ENCODE measurements at places on chromosomes 6 and 20. TPM values are rescaled to one million over a fixed set of nuclear protein-coding genes. Genes with fewer than 3 reads are reported as not detected.

Gene ELOVL4
- 6.8 TPM for total RNA-seq

DNA sequence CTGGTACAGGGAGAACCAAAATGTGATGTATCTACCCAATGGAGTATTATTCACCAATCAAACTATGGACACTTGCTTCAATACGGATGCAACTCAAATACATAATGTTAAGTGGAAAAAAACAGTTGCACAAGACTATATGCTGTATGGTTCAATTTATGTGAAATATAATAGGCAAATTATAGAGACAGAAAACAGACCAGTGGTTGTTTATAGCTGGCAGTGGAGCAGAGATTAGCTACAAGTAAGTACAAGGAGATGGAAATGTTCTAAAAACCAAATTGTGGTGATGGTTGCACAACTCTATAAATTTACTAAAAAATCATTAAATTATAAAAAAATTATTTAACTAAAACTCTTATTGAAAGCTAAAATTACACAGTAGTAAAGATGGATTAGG lies 113.2 kb downstream of the PRDM1 start:
- no peak for ATAC-seq

DNA sequence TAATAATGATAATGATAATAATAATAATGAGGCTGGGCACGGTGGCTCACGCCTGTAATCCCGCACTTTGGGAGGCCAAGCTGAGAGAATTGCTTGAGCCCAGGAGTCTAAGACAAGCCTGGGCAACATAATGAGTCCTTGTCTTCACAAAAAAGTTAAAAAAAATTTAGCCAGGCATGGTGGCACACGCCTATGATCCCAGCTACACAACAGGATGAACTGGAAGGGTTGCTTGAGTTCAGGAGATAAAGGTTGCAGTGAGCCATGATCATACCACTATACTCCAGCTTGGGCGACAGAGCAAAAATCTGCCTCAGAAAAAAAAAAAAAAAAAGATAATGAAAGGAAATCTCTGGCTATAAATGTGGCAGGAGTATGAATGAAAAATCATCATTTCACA lies 213.4 kb downstream of the HIVEP2 start:
- peak; percentile 83 for ATAC-seq

Gene TCP11
- total RNA-seq: not detected

Gene IMPG1
- not detected for total RNA-seq

Gene DOK5
- 0.12 TPM for total RNA-seq

- ATAC-seq: no peak
Observed at GRCh38 chr20:5481872-5482271, 165.1 kb upstream of the PROKR2 start.

Gene LKAAEAR1
- total RNA-seq: 0.36 TPM

GRCh38 chr6:157556671-157557430 lies 175.9 kb downstream of the ZDHHC14 start:
- peak; percentile 52 for ATAC-seq

GRCh38 chr6:22825210-22825609 lies 255.8 kb downstream of the HDGFL1 start:
- no peak for ATAC-seq

GRCh38 chr20:43667341-43668132 lies 623 bp downstream of the MYBL2 start:
- peak; percentile 15 for ATAC-seq

DNA sequence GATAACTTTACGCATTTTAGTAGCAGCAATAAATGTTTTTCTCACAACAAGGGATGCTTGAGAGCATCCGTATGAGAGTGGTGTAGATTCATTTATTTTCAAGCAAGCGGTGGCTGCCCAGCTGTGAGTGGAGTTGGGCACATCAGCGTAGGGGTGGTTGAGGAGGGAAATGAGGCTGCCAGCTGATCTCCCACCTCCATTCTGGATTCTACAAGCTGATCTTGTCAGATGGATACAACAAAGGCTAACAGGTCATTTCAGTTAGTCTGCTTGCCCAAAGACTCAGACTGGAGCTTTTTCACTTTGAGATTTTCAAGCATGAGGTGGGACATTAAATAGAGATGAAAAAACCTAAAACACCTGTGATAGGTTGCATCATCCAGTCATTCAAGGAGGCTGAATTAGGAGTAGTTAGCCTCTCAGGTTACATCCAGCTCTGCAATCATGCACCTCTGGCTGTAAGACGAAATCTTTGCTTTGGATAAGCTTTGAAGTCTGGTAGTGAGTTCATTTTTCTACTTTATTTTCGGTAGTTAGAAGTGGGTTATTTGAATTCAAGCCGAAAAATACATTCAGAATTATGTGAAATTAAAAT lies 1.9 kb upstream of the BACH2 start:
- ATAC-seq: no peak

Gene IGF2R
- total RNA-seq: 53.5 TPM

GRCh38 chr6:22596011-22596410 lies 26.6 kb downstream of the HDGFL1 start:
- no peak for ATAC-seq

Gene NOX3
- total RNA-seq: not detected

Gene TCF21
- total RNA-seq: 0.72 TPM

Gene OR2H2
- not detected for total RNA-seq

Gene EGFL8
- 10.2 TPM for total RNA-seq

DNA sequence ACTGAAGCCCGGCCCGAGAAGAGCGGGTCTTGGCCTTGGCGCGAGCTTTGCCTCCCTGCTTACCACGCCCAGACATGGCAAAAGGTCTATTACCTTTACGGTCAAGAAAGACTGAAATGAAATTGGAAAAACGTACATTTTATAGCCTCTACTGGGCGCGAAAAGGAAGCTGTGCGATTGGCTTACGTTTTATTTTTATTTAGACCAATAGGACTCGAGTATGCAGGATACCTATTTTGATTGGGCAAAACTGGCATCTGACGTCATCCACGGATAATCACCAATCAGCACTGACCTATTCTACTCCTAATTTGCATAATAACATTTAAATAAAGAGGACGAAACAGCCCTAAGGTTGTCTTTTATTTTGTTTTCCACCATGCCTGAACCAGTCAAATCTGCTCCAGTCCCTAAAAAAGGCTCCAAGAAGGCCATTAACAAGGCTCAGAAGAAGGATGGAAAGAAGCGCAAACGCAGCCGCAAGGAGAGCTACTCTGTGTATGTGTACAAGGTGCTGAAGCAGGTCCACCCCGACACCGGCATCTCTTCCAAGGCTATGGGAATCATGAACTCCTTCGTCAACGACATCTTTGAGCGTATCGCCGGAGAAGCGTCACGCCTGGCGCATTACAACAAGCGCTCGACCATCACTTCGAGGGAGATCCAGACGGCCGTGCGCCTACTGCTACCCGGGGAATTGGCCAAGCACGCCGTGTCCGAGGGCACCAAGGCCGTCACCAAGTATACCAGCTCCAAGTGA lies 97.4 kb downstream of the OR2B2 start:
- peak; percentile 86 for ATAC-seq

DNA sequence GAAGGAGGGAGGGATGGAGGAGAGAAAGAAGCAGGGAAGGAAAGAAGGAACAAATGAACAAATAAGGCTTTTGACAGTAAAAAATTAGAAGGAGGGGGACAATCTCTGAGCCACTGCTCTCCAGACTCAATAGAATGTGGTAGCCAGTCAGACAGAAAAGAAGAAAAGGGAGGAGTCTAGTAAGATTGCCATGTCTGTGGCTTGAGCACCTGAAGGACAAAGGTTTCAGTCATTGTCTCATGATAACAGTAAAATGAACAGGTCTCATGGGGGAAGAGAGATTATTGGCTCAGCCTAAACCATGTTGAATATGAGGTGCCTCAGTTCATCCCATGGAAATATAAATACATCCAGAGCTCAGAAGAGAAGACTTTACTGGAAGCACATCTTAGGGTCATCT lies 14.0 kb upstream of the LOC128125822 start:
- no peak for ATAC-seq

Gene COL10A1
- total RNA-seq: not detected

Gene PKIB
- 0.88 TPM for total RNA-seq

GRCh38 chr20:38343311-38344106 lies 2.8 kb upstream of the LBP start:
- ATAC-seq: no peak

Gene TPBG
- total RNA-seq: 21.2 TPM

DNA sequence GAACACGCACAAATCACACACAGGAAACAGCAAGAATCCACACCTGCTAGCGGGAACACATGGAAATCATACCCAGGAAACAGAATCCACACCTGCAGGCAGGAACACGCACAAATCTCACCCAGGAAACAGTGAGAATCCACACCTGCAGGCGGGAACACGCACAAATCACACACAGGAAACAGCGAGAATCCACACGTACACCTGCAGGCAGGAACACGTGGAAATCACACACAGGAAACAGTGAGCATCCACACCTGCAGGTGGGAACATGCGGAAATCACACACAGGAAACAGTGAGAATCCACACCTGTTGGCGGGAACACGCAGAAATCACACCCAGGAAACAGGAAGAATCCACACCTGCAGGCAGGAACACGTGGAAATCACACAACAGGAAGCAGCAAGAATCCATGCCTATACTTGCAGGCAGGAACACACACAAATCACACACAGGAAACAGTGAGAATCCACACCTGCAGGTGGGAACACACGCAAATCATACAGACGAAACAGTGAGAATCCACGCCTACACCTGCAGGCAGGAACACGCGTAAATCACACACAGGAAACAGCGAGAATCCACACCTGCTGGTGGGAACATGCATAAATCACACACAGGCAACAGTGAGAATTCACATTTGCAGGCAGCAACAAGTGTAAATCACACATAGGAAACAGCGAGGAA lies 108.6 kb downstream of the DLL1 start:
- ATAC-seq: no peak

Gene GPRC6A
- not detected for total RNA-seq

Gene PNPLA1
- 0.20 TPM for total RNA-seq

Data from esophagus mucosa (tissue), 1 donor.